ENCODE measurements at places on chromosomes 4 and X. TPM values are rescaled to one million over a fixed set of nuclear protein-coding genes. Genes with fewer than 3 reads are reported as not detected.

DNA sequence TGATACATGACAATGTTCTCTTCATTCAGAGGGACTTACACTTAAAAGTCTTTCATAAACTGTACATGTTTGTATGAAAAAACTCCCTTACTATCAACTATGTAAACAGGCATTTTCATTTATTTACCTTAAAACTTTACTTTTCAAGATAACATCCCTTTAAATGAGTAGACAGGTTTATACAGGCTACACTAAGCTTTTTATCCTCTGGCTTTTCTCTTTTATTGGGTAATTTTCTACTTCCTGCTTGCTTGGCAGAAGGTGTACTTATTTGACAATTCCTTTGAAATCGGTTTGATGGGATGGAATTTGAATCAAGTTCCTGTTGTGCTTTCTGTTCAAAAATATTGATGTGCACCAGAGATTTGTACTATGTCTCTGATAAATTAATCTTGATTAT lies 81.4 kb downstream of the PTPN13 start:
- DNase-seq = no peak
- no peak overlapping the region for H3K4me3 ChIP-seq
- H3K27me3 ChIP-seq = no peaks in the 10 kb centered on the region

- no peaks in the 10 kb centered on the region for H3K27me3 ChIP-seq
- no peaks in the 10 kb centered on the region for H3K4me1 ChIP-seq
- H3K4me3 ChIP-seq = no peak overlapping the region
Observed at GRCh38 chr4:4610672-4611071, 68.8 kb upstream of the STX18 start.

The NLGN4X gene
- total RNA-seq = 0.21 TPM

DNA sequence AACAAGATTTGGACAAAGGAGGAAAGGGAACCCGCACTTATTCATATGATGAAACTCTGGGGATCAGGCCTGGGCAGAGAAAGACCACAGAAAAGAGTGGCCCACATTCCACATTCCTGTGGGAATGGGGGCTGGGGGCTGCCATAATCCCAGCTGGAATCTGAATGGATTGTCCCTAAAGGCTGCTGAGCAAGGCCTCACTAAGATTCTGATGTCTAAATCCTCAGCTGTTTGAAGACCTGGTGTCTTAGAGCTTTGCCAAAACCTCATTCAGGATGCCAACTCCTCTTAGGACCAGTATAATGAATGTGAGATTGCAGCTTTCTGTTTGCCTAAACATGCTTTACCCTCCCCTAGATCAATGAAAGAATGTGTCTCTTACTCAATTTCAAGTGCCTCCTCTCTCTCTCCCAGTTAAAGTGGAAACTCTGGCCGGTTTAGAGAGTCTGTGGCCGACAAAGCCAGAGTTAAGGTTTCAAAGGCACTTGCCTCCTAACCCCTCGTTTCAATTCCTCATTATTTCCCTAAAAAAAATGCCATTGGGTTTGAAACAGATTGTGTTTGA lies 33.3 kb upstream of the GPC4 start:
- H3K27me3 ChIP-seq = peaks cover 8% of the 10 kb centered on the region

The DKK2 gene
- not detected for total RNA-seq
